ENCODE measurements at places on chromosomes 3 and 15.

DNA sequence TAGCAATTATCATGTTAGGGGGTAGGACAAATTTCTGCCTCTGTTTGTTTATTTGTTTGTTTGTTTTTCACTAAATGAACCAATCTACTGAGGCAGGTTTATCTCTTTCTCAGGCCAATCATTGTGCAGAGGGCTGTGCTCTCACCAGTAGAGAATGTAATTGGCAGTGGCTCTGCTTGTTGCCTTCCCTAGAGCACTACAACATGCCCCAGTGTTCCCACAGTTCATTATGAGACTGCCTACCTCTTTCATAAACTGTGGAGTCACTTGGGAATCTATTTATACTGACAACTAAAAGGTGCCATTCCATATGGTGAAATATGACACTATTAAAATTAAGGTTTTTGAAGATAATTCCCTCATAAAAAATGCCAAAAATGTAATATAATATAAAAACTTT is 196.3 kb upstream of the ALCAM start:
- DNase-seq = no peak

- DNase-seq = no peak
These were observed 8.9 kb downstream of the MKRN2OS start for GRCh38 chr3:12536423-12536822.

DNA sequence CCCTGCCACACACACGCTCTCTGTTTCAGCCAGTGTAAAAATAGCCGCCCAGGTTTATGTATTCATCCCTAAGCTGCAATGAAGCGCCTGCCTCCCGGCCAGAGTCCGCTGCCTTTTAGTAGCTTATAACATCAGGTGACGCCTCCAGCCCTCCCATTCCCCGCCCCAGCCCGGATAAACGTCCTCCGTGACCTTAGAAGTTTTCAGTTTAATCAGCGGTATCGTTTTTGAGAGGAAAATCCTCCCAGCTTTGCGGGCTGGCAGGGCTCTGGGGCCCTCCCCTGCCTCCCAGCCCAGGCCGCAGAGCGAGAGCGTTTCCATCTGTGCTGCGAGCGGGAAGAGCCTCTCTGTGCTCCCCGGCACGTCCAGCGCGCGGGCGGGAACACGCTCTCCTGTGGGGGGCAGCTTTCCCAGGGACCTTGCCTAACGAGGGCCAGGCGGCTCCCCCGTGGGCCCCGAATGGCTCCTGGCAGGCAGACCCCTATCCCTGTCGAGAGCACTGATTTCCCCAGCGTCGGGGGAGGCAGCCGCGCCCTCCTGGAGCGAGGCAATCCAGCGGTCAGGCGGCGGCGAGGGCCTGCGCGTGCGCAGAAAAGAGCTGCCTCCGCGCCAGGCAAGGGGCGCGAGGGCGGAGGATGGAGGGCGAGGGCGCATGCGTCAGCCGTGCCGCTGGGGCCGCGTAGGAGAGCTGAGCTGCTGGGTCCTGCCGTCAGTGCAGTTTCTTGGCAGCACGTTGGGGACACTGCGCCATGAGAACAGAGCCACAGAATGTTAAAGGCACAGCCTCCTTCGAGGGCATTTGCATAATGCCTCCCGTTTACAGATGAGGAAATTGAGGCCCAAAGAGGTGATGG is 71.1 kb downstream of the CCNL1 start:
- peak; percentile 95 for DNase-seq

- peak; percentile 6 for DNase-seq
These were observed 28.0 kb downstream of the TFG start for GRCh38 chr3:100737334-100737733.

DNA sequence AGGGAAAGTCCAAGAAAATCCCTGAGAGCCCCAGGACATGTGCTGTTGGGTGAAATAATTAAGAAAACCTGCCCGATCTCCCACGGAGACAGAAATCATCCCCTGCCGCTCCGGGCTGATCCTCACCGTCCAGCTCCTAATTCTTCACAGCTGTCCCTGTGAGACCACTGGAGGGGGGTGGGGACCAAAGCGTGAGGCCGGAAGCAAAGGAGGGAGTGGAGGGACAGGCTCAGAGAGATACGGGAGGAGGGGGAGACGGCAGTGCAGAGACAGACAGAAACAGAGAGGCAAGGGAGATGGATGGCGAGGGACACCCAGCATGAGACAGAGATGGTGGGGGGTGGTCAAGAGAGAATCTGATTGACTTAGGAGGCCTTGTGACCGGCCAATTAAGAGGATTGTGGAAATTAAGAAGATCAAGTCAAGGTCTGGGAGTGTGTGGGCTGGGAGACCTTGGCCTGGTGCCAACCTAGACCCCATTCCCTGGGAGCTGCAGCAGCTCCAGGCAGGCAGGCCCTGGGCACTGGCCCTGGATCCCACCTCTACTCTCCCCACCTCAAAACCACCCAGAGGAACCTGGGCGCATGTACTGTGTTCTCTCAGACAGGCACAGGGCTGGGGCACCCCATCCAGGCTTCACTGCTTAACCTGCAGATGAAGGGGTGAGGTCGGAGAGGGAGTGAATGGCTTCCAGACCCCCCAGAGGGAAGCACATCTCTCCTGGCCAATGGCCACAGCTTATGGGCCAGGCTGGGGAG is 113.2 kb upstream of the ALDH1A3 start:
- DNase-seq = no peak

DNA sequence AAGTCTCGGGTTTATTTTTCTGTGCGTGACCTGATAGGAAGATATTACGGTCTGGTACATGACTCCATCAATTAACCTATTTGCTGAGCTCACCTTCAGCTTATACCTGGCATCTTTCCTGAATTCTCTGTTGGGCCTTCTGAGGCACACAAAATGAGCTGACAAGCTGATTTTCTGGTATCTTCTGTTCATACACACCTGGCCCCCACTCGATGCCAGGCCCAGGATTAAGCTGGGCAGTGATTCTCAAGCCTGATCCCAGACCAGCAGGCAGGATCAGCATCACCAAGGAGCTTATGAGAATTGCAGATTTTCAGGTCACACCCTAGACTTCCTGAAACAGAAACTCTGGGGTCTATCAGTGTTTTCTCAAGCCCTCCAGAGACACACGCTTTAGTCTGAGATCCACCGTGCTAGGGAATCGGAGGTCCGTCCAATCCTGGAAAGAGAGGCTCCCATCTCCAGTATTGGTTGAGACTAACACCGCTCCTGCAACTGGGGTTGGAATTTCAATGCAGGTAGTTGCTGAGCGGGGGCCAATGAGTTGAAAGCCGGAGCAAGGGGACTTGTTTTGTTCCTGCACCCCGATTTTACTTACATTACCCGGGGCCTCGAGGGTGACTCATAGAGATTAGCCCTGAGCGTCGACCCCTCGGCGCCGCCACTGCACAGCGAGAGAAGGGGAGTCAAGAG is 636 bp upstream of the EIF1B start:
- no peak for DNase-seq

DNA sequence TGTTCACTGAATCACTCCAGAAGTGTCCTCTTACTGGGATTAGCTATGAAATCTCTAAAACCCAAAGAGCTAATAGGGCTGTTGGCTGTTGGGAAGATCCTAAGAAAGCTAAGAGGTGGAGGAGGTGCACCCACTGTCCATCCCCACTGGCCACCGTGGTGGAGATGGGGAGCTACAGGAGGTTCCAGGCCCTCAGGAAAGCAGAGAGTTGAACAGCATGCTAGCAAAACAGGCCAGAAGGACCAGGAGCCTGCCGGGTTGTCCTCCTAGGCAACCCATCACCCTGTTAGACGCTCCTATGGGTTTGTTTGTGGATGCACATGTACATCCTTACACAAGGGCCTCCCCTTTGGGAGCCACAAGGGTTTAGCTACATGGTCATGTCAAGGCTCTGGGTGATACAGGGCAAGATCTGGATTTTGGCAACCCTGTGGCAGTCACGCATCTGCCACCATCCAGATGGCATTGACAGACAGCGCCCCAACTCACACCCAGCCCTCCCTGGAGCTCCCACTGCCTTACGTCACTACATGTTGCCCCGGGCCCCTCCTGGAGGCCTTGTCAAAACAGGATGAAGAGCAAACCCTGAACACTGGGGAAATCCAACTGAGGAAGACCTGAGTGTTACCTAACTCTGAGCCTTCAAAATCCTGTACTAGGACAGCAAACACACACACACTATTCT is 208.1 kb downstream of the SLCO3A1 start:
- DNase-seq = no peak

DNA sequence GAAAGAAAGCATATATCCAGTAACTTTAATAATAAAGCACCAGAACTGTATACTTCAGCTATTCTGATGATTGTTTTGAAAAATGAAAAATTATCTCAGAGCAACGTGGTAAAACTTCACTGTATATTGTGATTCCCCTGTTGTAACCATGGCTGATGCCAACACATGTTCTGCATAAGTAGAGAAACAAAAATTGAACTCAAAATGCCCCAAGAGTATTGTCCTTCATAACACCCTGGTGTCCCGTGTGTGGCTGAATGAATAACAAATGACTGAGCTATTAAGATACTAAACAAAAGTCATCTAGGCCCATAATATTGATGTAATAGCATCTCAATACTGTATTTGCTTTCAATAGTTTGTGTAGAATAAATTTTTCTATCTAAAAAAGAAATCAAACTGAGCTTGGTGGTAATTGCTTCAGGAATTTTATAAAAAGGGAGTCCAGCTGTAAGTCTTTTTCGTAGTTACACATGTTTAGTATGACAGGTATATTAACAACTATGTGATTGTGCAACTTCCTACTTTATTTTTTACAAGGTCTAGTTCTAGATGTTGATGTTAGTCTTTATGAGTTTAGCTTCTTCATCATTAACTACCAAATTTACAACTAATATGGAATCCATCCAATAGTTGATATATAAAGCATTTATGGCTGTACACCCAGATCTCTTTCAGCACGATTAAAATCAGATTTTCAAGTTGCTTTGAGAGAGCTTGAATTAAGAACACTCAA is 623.8 kb upstream of the AGTR1 start:
- no peak for DNase-seq

DNA sequence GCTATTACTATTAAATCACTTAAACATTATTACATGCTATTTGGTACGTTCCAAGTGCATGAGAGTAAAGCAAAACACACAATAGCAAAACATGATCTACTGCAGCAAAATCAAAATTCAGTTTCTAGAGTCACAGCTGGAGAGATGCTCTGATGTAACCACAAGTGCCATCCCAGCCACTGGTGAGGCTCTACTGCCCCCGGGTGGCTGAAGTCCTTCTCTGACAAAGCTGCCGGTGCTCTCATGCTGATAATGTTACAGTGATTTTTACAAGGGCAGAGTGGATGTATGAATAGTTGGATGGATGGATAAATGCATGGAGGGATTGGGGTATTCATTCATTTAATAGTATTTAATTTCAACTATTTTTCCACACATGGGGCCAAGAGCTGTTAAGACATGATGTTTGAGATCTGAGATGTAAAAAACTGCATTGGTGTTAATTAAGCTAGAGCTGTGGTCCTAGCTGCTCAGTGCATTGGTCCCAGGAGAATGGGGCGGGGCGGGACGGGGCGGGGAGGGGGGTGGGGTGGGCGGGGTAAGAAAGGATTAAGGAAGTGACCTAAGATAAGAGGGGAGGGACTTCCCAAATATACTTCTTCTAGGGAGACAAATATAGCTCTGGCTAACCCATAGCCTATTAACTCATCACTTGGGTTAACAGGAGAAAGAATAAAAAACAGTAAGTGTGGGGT is 5.3 kb upstream of the SPESP1 start:
- DNase-seq = peak; percentile 31

DNA sequence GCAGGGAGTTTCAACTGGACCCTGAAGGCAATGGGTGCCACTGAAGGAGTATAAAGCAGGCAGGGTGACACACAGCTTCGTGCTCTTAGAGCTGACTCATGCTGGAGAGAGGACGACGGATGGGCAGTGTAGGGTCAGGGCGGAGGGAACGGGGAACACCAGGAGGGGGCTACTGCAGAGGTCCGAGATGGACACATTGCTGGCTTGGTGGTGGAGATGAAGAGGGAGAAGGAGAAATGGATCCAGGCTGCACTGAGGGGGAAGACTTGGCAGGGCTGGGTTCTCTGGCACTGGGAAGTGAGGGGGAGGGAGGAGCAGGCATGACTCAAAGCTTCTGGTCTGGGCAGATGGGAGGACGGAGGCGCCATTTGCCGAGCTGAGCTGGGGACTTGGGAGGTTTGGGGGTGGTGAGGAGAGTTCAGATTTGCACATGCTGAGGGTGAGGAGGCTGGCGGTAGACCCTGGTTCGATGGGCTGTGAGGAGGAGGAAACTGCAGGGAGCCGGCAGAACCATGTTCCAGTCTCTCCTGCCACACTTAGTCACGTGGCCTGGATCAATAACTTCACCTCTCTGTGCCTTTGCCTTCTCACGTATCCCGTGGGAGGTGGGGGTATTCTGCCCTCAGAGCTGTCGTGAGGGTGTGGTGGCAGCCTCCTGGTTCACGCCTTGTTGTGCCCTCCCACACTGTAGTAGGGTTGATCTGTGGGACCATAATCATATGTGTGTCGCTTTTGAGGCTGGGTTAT is 4.6 kb upstream of the KCTD6 start:
- no peak for DNase-seq

DNA sequence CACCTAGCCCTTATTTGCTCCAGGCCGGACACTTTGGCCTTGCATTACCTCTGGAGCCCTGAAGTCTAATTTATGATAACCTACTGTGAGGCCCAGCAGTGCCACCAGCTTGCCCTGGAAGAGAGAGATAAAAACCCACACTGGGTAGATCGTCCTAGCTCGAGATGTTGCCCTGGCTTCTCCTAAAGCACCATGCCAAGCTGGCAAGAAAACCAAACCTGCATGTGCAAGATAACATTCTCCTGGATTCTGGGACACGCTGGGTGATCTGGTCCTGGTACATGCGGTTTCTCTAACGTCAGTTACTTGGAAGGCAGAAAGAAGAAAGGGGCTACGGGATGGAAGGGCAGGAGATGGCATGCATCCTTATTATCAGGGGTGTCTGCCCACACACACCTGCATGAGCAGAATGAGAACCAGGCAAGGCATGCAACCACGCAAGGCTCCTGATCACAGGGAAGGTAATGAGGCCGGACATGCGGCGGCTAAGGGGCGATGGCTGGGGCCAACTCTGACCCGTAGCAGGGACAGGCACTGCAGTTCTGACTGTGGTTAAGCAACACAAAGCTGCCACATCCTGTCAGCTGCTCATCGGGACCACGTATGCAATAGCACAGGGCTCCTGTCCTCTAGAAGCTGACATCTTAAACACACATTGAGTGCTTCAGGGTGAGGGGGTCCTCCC is 73.0 kb downstream of the OXNAD1 start:
- DNase-seq = peak; percentile 57

GRCh38 chr15:92074101-92074500 is 220.6 kb downstream of the SLCO3A1 start:
- no peak for DNase-seq

DNA sequence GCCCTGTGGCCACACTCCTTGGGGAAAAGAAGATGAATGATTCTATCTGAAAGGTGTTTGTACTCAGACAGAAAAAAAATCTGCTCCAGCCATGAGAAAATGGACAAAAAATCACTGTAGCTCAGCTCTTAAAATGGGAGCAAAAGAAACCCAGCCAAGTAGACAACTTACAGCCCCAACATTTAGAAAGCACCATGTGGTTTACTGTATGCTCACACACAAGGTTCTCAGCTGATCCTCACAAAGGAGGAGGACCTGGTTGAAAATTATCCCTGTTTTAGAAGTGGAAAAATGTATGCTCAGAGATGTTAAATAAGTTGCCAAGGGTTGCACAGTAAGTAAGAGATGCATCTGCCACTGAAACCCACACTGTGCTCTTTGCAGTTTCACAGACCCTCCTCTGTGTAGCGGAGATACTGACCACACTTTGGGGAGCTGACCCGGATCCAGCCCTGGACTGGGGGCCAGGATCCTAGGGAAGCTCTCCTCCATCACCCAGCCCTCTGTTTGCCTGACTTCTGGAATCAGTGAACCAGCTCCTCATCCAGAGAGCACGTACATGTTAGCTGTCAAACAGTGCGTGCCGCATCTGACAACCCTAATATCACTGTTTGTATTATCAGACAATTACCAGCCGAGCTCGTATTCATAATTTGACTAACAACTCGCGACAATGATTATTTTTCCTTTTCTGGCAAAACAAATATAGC is 32.7 kb upstream of the TPRG1 start:
- no peak for DNase-seq
